ENCODE measurements at places on chromosomes 1 and 21.

GRCh38 chr1:86430376-86430775 is 6.4 kb downstream of the CLCA2 start:
- ATAC-seq: no peak

DNA sequence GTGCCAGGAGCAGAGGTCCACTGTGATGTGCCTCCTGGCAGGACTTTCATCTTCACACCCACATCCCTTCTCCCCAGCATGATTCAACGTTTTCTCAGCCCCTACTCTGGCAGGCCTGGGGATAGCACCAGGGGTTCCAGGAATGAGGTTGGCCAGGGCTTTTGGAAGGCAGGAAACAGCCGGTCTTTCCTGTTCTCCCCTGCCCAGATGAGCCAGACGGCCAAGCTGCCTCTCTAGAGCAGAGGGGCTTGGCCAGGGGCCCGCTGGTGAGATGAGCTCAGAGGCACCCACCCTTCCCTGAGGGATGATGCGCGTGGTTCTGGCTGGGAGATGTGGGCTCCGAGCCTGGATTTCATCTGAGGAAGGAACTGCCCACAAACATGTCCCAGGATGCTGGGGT is 4.3 kb upstream of the MFAP2 start:
- ATAC-seq: no peak

- ATAC-seq: no peak
These were observed 6.6 kb downstream of the CCDC30 start for GRCh38 chr1:42469727-42470126.

DNA sequence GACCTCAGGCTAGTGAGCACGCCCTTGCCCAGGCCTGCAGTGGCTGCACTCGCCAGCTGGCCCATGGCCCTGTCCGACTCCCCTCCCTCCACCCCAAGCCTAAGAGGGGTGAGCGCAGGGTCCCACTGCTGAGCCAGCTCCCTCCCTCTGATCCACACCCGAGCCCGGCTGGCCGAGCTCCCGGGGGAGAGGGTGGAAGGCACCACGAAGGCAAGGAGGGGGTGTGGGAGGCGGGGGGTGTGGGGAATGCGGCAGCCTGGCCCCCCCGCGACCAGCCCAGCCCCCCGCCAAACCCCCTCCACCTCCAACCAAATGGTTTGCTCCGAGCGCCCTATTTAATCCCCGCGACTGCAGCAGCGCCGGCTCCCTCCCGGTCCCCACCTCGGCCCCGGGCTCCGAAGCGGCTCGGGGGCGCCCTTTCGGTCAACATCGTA is at the start of gene CADM3:
Gene CADM3 (plus strand): TSS at position 362 of the 434 bp plus-strand sequence. CDS start 151 bp downstream, outside the sequence.
- no peak for ATAC-seq

DNA sequence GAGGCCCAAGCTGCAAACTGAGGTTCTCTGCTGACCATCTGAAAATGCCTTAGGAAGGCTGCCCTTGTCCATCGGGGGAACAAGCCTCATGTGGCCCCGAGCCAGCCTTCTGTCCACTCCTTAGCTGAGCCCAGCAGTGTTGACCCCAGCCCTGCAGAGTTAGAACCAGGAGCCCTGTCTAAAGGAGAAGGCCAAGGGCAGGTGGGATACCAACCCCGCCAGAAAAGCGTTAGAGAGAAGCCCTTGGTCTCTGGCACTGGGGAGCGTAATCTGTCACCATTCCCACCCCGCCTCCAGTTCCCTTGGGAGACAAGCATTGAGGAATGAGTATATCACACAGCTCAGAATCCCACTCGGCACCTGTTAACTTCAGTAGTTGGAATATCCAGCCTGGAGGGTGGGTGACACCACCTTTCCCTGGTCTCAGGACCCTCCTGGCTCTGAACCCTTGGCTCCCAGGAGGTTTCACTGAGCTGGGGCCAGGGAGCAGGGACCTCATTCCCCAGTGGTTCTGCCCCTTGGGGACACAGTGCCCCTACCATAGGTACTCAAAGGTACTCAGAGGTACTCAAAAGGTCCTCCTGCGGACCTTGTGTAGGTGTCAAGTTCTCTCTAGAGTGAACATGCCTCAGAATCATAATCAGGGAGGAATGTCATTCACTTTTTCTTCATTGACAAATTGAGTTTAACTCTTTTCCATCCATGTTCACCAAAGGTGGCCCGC is 16.4 kb downstream of the ETS2 start:
- no peak for ATAC-seq

DNA sequence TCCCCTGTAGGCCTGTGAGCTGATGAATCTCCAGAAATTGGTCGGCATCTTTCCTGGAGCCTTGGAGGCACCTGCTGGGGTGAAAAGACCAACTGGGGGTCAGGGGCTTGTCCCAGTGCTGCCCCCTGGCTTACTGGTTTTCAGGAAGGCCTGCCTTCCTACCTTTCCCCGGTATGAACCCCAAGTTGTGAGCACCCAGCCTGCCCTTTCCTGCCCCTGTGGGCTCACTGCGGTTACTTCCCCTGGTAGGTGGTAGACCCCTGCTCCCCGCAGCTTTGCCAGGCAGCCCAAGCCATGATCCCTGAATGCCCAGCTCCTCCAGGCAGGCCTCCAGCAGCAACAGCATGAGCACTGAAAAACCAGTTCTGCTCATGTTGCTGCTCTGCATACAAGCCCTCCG is 10.2 kb downstream of the DMRTB1 start:
- ATAC-seq: no peak

- ATAC-seq: no peak
These were observed 96.0 kb upstream of the ERRFI1 start for GRCh38 chr1:8122160-8122476.

GRCh38 chr1:222461941-222462340 is 86.0 kb downstream of the HHIPL2 start:
- no peak for ATAC-seq

- ATAC-seq: no peak
These were observed 434.6 kb upstream of the PRMT6 start for GRCh38 chr1:106621853-106622252.

DNA sequence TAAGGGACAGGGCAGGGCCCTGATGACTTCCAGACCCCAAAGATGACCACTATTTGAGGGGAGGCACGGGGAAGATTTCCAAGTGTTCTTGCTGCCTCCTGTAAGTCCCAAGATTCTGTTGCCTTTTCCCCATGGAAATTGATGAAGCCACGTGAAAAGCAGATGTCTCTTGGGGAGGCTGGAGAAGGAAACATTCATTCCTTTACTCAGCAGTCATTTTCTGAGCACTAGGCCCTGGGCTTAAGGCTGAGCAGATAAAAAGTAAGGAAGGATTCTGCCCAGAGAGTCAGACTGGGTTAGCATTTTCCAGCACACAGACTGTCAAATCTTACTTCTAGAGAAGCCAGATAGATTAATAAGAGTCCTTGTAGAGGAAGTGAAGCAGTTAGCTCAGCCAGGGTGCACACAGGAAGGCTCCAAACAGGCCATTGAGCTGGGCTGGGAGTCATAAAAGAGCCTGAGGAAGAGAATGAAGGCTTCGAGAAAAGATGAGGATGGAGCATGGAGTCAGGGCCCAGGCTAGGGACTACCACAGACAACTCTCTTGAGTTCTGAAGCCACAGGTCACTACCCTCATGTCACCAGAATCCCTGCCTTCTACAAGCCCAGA is 10.1 kb downstream of the EXTL1 start:
- no peak for ATAC-seq

GRCh38 chr1:26539722-26540121 is 10.2 kb downstream of the RPS6KA1 start:
- ATAC-seq: no peak

DNA sequence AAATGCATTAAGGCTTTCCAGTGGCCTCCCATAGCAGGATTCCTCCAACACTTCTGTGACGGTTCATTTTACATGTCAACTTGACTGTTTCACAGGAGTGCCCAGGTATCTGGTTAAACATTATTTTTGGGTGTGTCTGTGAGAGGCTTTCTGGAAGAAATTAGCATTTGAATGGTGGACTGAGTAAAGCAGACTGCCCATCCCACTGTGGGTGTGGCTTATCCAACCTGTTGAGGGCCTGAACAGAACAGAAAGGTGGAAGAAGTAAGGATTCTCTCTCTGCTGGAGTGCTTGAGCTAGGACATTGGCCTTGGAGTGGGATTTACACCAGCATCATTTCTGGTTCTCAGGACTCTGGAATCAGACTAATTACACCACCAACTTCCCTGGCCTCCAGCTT is 85.6 kb downstream of the RGS7 start:
- ATAC-seq: no peak

- no peak for ATAC-seq
These were observed 365.4 kb downstream of the LRRIQ3 start for GRCh38 chr1:73832276-73833181.

DNA sequence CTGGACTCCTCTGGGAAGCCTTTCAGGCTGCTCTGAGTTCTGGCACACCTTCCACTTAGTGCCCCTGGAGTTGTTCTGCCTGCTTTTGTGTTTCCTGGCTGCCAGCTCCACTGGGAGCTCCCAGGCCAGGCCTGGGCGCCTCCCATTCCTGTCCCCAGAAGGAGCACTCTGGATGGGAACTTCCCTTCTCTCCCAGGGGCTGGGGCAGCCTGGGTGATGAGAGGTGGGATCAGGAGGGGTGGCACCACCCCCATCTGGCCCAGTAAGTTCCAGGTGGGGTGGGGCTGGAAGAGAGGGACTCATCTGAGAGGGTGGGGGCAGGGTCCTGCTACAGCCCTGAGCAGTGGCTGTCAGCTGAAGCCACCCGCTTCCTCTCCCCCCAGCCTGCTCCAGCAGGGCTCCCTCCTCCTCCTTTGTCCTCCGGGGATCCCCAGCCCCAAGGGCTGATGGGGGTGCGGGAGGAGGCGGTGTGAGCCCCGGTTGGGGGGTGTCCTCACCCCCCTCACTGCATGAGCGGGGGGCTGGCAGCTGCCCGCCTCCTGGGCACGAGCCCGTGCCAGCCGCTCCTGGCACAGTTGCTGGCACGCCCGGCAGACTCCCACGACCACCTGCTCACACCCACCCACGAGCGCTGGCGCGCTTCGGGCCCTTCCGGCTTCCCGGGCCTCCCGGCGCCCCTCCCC is 4.7 kb downstream of the FOXO6 start:
- peak; percentile 0 for ATAC-seq

- ATAC-seq: no peak
These were observed at the start of gene ECM1 for GRCh38 chr1:150507912-150508864. Gene ECM1, plus strand, starts transcription at chr1:150508109. Its CDS starts 101 bp downstream, at chr1:150508210.

GRCh38 chr21:26165331-26165730 is 5.2 kb downstream of the APP start:
- ATAC-seq: no peak

DNA sequence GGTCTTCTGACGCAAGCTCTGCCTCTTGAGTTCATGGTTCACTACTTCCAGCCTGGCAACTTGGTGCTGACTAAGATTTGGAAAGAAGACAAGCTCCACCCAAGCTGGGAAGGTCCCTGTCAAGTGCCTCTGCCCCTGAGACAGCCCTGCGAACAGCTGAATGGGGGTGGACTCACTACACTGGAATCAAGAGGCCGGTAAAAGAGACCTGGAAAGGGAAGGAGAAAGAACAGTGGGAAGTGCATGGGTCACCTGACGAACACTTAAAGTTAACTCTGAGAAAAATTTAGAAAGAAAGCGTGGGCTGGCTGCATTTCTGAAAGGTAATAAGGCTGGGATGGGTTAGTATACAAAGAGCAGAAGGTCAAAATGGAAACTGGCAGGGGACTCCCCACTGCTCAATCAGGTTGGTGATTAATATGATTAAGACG is 26.1 kb upstream of the ZNF496 start:
- ATAC-seq: peak; percentile 93

DNA sequence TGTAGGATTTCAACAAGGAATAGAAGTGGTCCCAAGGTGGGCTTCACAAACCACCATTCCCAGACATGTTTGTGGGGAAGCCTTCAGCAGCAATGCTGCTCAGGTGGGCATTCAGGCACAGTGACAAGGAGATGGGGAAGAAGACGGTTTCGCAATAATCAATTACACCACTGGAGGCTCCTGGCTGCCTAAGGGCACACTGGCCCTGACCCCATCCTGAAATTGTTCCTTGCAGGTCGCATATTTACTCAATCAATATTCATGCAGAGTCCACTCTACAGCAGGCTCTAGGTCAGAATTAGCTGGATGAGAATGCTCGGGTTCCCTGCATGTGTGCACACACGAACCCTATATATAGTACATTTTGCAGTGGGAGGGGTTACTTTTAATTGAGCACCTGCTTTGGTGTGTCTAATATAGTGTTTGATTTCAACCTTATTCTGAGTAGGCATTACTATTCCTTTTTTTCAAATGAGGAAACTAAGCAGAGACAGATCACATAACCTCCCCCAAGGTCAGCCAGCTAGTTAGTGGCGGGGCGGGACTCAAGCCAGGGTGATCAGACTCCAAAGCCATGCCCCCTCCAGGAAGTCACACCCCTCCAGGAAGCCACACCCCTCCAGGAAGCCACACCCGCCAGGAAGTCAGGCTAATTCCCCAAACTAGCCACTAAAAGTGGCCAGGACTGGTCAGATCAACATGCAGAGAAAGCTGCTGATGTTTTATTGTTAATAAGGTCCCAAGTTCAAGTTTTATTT is 106.5 kb downstream of the HLCS start:
- peak; percentile 81 for ATAC-seq

- ATAC-seq: no peak
These were observed 5.8 kb upstream of the LORICRIN start for GRCh38 chr1:153253693-153254092.

DNA sequence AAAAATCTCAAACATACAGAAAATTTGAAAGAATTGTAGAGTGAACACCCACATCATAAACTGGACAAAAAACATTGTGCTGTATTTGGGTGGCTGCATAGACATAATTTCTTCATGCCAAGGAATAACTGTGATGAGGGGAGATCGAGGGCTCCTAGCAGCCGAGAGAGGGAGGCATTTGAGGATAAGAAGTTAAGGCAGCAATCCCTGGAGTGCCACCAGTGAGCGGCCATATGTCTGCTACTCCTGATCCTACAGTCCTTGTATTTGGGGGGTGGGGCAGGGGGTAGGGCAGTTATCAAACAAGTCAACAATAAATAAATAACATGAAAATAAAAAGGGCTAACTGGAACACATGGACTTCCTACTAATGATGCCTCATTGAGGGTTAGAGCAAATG is 54.5 kb downstream of the ATP5PO start:
- ATAC-seq: no peak

GRCh38 chr1:44144962-44145756 is 3.7 kb upstream of the KLF18 start:
- no peak for ATAC-seq

- ATAC-seq: peak; percentile 51
These were observed 9.2 kb upstream of the TNFRSF1B start for GRCh38 chr1:12157366-12158231.

DNA sequence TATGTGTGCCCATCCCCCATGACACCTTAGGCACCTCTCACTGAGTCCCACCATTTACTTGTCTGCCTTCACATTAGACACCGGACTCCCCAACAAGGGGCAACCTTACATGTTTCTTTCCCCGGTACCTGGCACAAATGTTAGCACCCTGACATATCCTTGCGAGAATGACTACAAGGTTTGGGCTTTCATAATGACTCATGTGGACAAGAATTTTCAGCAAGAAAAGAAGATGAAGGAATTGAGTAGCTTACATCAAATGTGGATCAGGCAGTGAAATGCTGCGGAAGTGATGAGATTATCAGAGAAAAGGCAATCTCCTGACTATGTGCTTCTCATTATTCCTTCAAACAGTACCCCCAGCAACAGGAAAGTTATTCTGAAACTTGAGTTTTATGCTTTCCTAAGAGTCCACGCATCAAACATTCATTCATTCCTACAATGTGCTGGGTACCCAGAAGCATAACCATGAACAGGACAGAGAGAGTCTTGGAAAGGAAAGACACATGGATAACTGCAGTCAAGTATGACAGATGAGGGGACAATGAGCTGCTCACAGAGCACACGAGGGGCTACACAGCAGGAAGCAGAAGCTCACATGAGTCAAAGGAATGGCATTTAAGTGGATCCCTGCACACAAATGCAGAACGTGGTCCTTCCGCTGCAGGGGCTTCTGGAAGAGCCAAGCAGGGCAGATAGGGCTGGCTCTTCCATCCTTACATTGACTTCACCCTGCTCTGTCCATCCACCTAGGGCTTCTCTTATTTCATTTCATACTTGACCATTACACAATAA is 112.1 kb downstream of the PCNX2 start:
- no peak for ATAC-seq

Data from stimulated activated memory B cell treated with anti-CD40 and anti-IgM and Interleukin-4, amounts not matched to agents 10 μg/mL and 1 μg/mL and 100 μg/mL, for 72 hours (primary cell).